ENCODE measurements at places on chromosomes 3 and 15. TPM values are rescaled to one million over a fixed set of nuclear protein-coding genes. Genes with fewer than 3 reads are reported as not detected.
A peak's percentile ranks its signal among the peaks of the same experiment; 100 is the strongest.

DNA sequence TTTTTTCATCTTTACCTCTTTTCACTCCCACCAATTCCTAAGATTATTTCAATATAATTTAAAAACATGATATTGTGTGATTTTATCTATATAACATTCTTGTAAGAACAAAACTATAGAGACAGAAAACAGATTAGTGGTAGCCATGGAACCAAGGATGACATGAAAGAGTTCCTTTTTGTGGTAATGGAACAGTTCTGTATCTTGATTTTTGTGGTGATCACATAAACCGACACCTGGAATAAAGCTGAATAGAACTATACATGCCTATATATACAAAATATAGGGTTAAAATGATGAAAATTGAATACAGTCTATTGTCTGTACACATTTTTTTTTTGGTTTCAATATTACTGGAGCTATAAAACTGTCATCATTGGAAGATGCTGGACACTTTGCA, 945.4 kb downstream of the SI start:
- DNase-seq, result no peak

The SLC22A13 gene
- 0.38 TPM for total RNA-seq

GRCh38 chr3:78878011-78878410, 889.8 kb downstream of the ROBO1 start:
- DNase-seq, result peak; percentile 61

DNA sequence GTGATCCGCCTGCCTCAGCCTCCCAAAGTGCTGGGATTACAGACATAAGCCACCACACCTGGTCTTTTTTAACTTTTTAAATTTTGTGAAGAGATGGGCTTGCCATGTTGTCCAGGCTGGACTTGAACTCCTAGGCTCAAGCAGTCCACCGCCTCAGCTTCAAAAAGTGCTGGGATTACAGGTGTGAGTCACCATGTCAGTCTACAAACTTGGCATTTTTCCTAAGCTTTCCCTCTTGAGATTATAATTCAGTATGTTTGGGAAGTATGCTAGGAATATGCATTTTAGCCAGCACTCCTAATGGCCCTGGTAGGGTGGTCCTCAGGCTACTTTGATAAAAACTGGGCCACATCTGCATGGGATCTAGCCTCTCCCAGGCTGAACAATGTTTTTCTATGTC, 4.4 kb downstream of the WDR73 start:
- peak; percentile 52 for DNase-seq

GRCh38 chr3:57109437-57110199, 49.2 kb downstream of the SPATA12 start:
- no peak for DNase-seq

GRCh38 chr3:148379763-148380382, 317.8 kb upstream of the AGTR1 start:
- DNase-seq, result peak; percentile 80

The CCDC13 gene
- total RNA-seq, result 1.3 TPM

DNA sequence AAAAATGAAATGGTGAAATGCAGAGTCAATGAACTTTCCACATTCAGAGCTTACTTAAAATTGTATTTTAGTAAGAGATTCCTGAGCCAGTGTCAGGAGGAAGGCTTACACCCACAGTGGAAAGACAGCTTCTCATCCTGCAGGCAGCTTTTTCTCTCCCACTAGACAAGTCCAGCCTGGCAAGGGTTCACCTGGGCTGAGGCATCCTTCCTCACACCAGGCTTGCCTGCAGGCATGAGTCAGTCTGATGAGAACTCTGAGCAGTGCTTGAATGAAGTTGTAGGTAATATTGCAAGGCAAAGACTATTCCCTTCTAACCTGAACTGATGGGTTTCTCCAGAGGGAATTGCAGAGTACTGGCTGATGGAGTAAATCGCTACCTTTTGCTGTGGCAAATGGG, 3.1 kb downstream of the CCR4 start:
- DNase-seq, result no peak

GRCh38 chr15:85972805-85973540, 106.7 kb upstream of the AGBL1 start:
- DNase-seq, result no peak

DNA sequence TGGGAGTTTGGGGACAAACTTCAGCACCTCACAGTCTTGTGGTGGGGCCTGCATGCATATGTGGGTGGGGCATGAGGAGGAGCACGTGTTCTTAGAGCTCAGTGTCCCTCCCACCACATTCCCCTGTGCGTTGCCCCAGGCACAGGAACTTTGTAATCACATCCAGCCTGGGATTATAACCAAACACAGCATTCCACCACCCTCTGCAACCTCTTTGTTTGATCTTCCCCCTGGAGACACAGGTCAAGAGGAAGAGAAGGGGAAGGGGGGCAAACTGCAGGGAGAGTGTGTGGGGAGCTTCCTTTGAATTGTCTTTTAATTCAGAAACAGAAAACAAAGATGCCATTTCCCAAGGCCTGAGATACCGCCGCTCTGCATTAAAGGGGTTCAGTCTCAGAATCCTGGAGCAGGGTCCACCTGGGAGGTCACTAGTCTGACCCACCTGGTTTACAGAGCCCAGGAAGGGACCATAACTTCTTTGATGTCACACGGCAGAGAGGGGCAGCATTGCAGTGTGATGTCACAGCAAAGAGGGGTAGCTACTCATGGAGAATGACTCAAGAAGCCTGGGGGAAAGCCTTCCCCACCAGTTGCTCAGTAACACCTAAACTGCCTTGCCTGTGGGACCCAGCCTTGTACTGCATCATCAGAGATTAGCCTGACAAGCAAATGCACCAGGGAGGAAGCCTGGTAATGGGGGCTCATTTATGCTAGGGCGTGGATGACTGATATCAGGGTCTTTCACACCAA, 106.3 kb upstream of the RNU6-1 start:
- DNase-seq, result peak; percentile 31

DNA sequence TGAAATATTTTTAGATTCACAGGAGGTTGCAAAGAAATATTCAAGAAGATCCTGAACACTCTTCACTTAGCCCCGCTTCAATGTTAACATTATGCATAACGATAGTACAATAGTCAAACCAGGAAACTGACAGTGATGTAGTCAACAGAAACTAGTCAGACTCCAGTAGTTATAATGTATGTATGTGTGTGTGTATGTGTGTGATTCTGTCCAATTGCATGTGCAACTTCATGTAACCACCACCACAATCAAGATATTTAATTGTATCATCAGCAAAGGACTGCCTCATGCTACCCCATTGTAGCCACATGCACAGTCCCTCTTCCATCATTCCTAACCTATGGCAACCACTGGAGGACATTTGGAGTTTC, 77.9 kb downstream of the APBA2 start:
- DNase-seq, result no peak

DNA sequence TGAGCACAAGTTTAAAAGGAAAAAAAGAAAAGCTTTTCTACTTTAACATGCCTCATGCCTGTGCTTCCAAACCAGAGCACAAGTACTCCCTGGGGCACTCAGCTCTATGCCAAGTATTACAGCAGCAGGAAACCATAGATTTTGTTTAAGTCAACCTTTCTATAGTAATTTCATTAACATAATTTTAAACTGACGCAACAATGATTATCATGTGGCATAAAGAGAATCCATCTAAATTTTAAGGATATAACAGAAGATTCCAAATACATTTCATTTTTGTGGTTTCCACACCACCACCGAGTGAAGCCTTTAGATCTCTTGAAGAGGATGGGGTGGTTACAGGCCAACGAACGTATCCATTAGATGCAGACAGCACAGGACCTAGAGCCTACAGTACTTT, 112.1 kb downstream of the TNIK start:
- DNase-seq, result no peak

The TP63 gene
- not detected for total RNA-seq

- peak; percentile 23 for DNase-seq
Observed at GRCh38 chr3:127959873-127960272, 44.8 kb downstream of the KBTBD12 start.

All from GM23248 (cell line).